ENCODE measurements at places on chromosomes 2 and 18.

GRCh38 chr2:217357886-217358620, 498.2 kb upstream of the TNP1 start:
- no peak for DNase-seq

- DNase-seq: no peak
Measured at GRCh38 chr2:160967523-160967922, 192.7 kb upstream of the TANK start.

- DNase-seq: no peak
Measured at GRCh38 chr2:237291138-237291792, 122.7 kb downstream of the COL6A3 start.

DNA sequence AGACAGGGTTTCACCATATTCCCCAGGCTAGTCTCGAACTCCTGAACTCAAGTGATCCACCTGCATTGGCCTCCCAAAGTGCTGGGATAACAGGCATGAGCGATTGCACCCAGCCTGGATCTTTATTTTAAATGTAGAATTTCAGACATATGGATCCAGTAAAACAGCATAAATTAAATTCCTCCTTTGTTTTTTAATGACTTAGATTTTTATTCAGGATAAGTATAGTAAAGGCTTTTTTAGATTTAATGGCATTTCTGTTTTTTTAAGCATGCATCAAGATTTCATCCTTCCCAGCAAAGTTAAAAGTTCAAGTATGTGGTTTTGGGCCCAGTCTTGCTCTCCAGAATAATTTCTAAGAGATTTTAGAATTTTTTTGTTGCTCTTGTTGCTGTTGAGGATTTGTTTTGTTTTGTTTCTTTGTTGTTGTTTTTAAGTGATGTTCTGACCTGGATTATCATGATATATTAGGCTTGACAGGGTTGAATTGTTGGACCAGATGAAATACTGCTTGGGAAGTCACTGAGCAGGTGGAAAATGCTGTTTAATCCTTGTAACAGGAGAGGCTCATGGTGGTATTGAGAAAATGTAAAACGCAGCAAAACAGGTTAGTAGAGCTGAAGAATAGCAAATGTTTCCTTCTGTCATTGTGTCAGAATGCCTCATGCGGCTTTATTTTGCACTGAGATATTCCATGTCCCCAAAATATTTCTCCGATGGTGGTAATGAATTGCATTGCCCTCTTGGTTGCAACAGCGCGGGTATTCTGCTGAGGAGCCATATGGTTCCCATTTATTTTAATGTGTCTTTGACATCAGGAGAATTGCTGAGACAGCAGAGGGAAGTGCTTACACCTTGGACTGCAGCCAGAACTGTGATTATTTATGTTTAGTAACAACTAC, 147.9 kb downstream of the GALNT3 start:
- DNase-seq: no peak

- no peak for DNase-seq
Measured at GRCh38 chr2:33673937-33674336, 74.8 kb upstream of the FAM98A start.

DNA sequence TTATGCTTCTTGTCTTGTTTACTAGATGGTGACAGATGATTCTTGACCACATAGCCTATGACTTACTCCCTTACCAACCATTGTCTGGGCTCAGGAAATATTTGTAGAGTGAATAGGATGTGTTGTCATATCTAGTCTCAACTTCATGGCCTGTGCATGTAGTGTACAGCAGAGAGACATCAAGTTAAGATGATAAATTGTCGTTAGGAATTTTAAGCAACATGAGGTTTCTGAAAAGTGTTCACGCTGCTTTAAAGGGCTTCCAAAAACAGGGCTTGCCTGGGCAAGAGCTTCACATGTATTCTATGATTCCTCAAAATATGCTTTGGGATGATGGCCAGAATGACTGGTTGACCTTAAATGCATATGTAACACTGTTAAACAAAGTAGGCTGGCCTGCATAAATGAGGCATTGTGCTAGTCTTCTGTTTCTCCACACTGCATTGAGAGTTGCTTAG, 424.0 kb downstream of the RND3 start:
- DNase-seq: no peak

GRCh38 chr2:68250196-68250595, 2.1 kb downstream of the PPP3R1 start:
- no peak for DNase-seq

GRCh38 chr2:213932-214693, 49.7 kb downstream of the SH3YL1 start:
- DNase-seq: no peak

- no peak for DNase-seq
Measured at GRCh38 chr18:11071300-11071699, 78.1 kb downstream of the PIEZO2 start.

- DNase-seq: no peak
Measured at GRCh38 chr2:48169141-48169592, 262.9 kb upstream of the FBXO11 start.

DNA sequence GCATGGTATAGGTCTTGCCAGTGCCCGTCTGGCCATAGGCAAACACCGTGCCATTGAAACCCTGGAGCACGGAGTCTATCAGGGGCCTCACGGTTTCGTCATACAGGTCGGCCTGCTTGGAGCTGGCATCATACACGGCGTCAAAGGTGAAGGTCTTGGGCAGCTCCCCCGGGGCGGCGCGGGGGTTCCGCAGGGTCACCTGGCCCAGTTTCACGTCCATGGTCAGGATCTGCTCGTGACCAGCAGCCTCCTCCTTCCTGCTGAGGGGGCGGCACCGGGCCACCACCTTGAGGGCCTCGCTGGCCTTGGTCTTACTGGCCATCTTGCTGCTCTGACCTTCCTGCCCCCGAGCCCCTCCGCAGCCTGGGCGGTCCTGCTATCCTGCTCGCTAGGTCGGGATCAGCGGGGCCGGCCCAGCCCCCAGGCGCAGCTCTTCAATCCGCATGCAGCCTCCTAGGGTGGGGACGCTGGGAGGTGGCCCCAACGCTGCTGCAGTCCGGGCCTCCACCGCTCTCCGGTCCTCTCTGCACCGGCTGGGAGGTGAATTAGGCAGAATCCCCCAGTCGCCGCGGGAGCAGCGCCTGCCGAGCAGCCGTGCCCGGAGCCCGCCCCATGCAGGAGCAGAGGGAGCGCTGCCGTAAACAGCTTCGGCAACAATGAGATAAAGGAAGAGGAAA, 563 bp downstream of the KIF3C start:
- DNase-seq: peak; percentile 81

DNA sequence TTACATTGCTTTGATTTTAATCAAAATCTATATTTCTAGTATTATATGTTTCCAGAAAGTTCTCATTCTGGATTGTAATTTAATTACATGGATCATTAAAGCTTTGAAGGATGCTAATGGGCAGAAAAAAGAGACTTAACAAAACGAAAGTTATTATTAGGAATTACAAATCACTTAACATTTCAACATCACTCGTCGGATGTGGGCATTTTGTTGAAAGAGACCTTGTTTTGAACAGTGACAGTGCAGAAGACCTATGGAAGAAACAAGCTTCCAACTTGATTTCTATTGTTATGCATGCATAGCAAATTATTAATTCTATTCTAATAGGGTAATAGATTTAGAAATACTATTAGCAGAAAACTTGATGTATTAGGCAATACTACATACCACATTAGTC, 31.4 kb upstream of the DARS1 start:
- no peak for DNase-seq

DNA sequence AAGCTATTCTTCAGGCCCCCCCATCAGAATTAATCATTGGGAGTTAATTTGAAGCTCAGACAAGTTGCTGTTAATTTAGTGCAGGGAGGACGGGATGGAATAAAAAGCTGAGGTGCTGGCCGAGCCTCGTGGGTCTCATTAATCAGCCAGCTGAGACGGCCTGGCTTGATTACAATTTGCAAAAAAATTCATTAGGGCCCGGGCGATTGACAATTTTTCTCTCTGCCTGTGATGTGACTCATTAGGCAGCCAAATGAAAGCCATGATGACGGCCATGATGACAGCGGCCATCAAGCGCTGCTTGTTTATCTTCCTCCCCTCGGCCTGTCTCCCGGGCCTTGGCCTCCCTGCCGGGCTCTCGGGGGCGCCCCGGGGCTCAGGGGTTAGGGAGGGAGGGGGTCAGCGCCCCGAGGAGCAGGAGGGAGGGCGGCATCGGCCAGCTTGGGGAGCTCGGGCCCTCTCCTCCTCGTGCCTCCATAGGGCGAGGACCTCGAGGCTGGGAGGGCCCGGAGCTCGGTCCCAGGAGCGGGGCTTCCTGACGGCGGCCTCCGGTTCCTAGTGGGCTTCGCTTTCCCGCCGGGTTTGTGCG, 5.2 kb downstream of the GBX2 start:
- DNase-seq: peak; percentile 56

DNA sequence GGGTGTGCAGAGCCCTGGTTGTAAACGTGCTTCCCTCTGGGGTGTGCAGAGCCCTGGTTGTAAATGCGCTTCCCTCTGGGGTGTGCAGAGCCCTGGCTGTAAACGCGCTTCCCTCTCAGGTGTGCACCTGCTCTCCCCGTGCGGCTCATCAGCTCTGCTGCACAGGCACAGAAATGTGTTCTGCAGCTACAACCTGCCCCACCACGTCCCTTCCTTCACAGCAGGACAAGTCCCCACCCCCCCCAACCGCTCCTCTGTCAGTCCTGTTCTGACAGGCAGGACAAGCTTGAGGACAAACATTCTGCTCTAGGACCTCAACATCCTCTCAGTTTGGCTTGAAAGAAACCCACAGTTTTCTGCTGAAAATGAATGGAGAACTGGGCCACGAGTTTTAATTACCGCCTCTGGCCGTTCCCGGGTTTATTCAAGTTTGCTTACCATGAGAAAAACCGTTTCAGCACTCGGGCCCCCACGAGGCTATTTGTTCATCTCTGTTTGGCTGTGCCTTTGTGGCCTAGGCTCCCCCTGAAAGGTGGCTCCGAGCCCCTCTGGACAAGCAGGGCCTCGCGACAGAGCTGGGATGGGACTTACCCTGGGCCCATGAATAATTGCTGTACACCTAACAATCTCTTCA, 81.0 kb upstream of the ASB18 start:
- DNase-seq: no peak

GRCh38 chr18:51188024-51188701, 9.3 kb downstream of the MEX3C start:
- no peak for DNase-seq

DNA sequence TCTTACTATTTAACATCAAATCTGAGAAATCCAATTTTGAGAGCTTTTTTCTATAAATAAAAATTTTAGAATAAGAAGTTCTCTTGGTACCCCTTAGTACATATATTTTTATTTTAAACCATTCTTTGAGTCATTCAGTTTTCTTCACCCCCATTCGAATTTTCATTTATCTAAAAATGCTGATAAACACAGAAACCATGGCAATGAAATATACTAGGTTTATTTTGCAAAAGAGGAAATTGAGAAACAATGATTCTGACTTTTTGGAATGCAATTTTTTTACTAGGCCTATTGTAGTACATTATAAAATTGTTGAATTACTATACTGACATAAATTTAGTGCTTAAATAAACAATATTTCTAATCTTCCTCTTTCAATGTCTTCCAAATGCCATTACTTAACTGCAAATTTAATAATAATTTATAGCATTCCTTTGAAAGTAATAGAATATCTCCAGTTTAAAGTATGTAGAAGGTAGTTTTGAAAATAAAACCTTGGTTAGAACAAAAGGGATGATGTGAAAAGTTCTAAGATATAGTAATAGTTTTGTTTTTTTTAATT, 46.3 kb downstream of the TANK start:
- no peak for DNase-seq

- peak; percentile 15 for DNase-seq
Measured at GRCh38 chr2:55137024-55137958, 87.0 kb upstream of the RTN4 start.

DNA sequence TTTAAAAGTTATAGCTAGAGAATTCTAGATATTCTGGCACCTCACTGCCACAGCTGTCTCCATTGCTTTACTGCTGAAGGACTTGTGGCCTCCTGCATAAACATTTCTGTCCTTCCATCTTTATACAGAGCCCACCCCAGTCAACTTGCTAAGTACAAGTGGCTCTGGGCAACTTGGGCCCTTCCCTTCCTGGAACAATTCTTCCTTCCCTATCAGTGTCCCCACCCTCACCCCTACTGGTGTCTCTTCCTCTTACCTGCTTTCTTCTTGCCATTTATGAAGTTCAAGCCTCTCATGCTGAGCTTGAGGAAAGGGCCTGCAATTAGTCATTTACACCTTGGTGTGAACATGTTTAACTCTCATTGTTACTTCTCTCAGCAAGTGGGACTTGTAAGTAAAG, 45.0 kb downstream of the ARHGAP25 start:
- no peak for DNase-seq

DNA sequence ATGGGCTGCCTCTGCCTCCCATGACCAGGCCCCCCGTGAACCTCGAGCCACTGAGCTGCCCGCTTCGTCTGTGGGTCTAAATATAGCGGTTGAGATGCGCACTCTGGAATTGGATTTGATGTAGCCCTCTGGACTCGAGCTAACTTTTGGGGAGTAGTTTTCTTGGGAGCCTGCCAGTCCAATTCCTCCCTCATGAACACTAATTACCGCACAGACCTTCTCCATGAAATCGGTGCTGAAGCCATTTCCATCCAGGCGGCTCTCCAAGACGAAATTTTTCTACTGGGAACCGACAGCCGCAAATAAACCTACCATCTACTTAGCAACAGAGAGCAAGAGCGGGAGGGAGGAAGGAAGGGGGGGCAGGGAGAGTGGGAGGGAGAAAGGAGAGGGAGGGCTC, 63.6 kb downstream of the CELF4 start:
- no peak for DNase-seq

GRCh38 chr2:26740346-26740745, 23.7 kb upstream of the SLC35F6 start:
- no peak for DNase-seq

DNA sequence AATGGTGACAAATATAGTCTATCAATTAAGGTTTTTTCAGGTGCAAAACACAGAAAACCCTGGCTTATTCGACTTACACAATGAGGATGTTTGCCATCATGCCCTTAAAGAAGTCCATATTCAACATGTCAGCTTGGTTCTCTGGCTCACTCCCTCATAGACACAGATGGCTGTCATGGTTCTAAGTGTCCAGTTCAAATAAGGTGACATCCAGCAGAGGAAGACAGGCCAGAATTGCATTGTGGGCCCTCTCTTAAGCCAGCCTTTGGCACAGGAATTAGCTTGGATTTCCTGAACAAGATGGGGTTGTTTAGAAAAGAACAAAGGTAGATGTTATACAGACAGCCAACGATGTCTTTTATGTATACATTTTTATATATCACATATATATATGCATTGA, 18.7 kb upstream of the SLC1A4 start:
- no peak for DNase-seq

- no peak for DNase-seq
Measured at GRCh38 chr2:100185105-100185504, 42.7 kb upstream of the AFF3 start.

GRCh38 chr18:23890589-23890988, 124.0 kb upstream of the TTC39C start:
- DNase-seq: no peak

DNA sequence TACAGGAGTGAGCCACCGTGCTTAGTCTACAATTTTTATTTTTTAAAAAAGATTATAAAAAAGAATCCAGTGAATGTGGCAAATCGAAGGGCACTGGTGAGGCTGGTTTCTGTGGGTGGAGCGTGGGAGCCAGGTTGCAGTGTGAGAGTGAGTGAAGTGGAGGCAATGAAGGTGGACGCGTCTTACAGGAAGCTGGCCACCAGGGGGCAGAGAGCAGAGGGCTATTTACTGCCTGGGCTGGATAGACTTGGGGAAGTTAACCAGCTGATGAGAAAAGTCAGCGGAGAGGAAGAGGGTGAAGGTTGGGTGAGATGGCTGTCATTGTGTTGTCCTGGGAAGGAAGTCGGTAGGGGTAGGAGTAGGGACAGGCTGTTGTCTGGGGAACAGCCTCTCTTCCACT, 6.8 kb downstream of the SCTR start:
- peak; percentile 77 for DNase-seq

- peak; percentile 23 for DNase-seq
Measured at GRCh38 chr2:214310319-214310718, 100.5 kb upstream of the VWC2L start.

Measured in neural progenitor cell (in vitro differentiated cells).